ENCODE measurements at places on chromosomes 2 and 18.

DNA sequence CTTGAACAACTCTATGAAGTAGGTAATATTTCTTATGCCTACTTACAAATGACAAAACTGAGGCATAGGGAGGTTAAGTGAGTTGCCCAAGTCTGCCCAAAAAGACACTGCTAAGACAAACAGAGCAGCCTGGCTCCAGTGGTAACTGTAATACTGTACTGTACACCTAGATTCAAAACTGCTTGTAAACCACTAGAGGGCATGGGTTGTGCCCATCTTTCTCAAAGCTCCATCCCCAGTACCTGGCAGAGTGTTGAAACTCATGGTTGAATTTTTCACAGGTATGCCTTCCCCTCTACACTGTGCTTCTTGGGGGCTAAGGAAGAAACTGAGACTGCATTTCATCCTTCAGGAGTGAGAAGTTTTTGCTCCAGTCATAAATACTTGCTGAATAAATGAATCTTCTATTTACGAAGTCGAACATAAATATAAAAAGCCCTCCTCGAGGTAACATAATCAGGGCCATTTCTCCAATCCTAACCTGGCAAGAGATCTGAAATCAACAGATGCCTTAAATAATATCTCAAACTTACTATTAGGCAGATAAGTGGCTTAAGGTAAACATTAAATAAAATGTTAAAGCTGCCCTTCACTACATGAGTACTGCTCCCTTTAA lies 2.0 kb downstream of the PPP4R1 start:
- peak; percentile 24 for DNase-seq

DNA sequence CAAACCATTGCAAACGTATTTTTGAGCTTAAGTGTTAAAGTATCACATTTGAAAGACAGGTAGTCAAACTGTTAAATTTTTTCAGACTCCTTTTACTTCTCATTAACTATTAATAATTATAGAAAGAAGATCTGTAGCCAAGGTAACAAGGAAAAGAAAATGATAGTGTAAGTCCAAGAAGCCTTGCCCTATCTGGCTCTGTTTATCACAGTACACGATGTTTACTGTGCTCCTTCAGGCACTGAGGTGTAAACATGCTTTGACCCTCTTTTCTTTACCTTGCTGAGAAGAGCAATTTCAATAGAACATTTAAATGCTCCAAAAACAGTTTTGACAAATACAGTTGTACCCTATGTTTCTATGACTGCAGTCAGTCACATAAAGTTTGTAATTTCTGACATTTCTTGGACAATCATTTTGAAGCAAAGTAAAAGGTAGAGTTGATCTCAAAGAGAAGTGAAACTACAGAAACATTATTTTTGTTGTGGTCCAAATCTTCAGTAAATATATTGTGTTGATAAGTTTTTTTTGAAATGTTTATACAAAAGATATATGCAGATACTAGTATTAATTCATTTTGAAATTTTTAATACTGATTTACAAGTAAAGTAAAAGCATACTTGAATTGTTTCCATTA lies 152.6 kb upstream of the KYNU start:
- DNase-seq, result no peak

DNA sequence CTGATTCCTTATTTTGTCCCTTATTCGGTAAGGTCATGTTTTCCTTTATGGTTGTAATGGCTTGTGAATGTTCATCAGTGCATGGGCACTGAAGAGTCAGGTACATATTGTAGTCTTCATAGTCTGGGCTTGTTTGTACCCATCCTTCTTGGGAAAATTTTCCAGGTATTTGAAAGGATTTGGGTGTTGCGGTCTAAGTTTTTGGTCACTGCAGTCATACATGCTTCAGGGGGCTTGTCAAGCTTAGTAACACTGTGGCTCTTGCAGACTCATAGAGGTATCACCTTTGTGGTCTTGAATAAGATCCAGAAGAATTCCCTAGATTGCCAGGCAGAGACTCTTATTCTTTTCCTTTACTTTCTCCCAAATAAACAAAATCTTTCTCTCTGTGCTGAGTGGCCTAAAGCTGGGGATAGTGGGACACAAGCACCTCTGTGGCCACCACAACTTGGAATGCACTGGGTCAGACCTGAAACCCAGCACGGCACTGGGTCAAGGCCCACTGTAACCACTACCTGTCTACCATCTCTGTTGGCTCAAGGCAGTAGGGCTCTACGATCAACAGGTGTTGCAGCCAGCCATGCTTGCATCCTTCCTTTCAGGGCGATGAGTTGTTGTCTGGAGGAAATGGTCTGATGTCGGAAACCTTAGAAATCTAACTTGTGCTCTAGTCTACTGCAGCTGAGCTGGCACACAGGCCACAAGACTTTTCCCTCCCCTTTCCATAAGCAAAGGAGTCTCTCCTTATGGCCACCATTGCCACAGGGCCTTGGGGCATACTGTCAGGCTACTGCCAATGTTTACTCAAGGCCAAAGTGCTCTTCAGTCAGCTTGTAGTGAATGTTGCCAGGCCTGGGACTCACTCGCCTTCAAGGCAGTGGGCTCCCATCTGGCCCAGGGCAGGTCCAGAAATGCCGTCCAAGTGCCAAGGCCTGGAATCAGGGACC lies 21.5 kb downstream of the IL1RN start:
- DNase-seq, result no peak

- no peak for DNase-seq
These were observed 145.0 kb downstream of the HDAC4 start for GRCh38 chr2:239255628-239256349.

GRCh38 chr2:45992741-45993475 lies 304.3 kb upstream of the EPAS1 start:
- DNase-seq, result no peak
